Fibroblast of skin of right biceps (primary cell): ENCODE measurements at places on chromosomes 4 and X.
A peak's percentile ranks its signal among the peaks of the same experiment; 100 is the strongest.

DNA sequence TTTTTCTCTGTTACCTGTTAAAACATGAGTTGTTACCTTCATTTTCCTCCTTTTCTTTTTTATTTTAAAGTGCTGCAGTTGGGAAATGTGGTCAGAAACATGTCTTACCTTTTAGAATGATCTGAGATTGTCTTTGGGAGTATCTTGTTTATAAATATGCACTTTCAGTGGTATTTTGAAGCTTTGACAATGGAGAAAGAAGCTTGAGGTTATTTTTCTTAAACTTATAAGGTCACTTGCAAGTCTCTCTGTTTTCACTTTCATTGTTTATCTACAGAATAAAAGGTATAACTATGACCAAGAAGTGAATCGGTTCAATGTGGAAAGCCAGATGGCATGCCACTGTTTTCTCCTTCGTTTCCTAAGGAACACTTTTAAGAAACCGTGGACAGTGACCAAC lies 167.5 kb upstream of the SLC7A11 start:
- no peak for DNase-seq

GRCh38 chr4:169210504-169211118 lies 60.1 kb downstream of the SH3RF1 start:
- DNase-seq, result no peak

- peak; percentile 22 for DNase-seq
These were observed 8.6 kb upstream of the PDHA1 start for GRCh38 chrX:19334945-19335626.

- DNase-seq, result no peak
These were observed 136.5 kb upstream of the GALNTL6 start for GRCh38 chr4:171676555-171677215.

DNA sequence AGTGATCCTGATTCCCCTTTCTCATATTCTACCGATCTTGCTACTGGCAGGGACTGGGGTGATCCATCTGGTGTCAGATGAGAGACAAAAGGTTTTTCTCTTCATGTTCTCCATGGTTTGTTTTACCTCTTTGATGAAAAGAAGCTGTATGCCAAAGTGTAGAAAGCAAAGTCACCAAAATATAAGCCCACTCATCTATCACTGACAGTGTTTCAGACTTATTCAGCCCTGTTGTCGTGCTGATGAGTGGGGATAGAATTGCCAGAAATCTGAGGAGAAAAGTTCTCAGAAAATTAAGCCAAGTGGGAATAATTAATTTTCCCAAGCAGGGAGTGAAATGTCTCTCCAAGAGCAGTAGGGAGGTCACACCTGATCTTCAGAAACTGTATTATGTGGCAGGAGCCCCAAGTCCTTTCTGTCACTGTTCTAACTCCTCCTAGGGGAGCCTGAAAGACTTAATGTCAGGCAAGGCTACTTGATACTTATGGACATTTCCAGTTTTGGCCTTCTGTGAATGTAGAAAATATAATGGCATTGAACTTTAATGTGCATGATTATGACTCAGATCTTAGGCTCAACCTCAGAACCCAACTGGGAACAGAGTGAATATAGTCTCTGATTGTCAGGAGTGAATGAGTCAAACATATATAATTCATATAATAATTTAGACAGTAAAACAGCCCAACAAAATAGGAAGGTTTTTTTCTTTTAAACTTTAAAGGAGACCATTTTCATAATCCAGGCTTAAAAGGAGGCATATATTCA lies 298.1 kb downstream of the ANKRD50 start:
- DNase-seq, result peak; percentile 72

DNA sequence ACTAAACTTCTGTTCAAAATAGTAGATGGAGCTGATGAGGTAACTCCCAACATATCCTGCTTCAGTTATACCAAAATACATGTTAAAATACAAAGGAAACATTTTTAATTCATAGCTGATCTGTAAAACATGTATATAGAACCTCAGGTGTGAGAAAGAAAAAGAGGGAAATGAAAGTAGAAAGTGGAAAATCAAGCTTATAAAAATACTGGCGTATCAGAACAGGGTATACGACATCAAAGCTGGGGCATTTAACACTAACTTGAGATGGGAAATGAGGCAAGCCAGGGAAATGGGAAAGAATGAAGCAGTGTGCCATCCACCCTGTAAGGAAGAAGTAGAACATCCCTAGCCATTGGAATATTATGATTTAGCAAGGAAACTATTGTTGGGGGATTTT lies 767.5 kb downstream of the DMD start:
- DNase-seq, result no peak

- DNase-seq, result no peak
These were observed 25.3 kb downstream of the STARD8 start for GRCh38 chrX:68672581-68673318.

- DNase-seq, result no peak
These were observed 200.5 kb downstream of the FAM133A start for GRCh38 chrX:93874554-93874953.

DNA sequence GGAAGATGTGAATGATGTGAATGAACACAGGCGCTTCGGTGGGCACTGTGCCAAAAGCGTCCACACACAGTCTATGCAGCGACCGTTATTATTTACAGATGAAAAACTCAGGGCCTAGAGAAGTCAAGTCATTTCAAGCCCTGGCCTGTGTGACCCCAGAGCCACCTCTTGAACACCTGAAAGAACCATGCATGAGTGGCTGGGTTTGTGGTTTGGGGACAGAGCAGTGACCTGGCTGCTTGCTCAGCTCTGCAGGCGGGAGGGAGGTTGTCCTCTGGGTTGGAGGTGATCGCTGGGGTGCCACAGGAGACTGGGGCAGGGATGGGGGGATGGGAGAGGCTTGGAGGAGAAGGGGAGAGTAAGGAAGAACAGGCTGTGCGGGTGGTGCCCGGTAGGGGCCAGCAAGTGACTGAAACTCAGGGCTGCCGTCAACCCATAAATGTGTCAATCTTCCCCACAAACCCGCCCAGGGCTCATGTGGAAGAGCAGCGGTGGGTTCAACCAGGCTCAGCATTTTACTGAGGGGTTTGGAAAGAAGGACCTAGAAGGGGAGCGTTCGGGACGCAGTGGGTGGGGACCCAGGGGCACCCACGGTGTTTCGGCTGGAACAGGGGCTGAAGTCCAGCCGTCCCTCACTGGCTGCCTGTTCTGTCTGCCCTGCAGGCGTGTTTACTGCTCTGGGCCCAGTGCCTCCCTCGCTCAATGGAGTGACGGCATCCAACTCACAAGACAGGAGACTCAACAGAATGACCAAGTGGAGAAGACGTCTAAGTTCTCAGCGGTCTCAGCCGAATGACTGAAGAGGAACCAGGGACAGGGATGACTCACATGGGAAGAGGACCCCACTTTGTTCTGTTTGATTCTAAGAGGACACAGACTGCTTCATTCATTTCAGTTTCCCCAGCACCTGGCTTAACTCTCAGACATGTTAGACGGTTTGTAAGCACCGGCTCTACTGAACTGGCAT lies 167.8 kb downstream of the AFAP1 start:
- DNase-seq, result no peak

GRCh38 chrX:48854898-48855297 lies 19.5 kb upstream of the PCSK1N start:
- DNase-seq, result peak; percentile 1

- DNase-seq, result no peak
These were observed 27.0 kb downstream of the ENPP6 start for GRCh38 chr4:184190711-184191110.

DNA sequence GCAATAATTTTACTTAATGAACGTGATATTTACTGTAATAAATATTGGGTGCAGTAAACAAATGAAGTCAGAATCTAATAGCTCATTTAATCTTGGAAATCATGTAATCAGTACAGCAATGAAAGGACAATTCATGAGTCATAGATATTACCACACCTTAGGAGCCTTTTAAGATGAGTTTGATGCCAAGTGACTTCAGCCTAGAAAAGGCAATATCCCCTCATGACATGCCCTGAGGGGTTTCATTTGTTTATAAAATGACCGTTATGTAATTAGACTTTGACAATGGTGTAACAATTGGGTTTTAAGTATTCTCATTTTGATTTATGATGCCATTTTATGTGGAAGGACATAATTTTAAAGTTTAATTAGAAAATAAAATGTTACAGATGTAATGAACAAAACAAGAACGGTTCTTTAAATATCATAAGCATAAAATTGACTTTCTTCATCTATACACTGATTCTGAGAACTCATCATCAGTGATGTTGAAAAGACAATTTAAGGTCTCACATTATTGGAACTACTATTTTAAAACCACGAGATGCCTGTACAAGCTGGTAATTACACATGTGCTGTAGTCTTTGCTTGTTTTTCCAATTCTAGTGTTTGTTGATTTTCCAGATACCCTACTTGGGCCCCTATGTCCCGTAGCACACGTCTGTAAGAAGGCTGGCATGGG lies 5.0 kb downstream of the FGF2 start:
- DNase-seq, result no peak

DNA sequence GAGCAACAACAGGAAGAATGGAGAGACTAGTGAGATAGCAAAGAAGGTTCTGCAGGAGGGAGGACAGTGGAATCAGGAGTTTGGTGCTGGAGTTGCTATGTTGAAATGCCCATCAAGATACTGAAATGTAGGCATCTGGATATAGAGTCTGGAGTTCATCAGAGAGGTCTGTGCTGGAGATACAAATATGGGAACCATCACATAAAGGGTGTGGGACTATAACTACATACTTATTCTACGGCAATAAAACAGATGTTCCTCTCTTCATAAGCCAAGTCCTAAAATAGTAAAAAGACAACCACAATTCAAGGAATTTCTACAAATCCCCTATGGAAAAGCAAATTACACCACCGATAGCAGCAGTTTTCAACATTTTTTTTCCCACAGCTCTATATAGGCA lies 1.6 kb downstream of the MED14 start:
- DNase-seq, result peak; percentile 0

DNA sequence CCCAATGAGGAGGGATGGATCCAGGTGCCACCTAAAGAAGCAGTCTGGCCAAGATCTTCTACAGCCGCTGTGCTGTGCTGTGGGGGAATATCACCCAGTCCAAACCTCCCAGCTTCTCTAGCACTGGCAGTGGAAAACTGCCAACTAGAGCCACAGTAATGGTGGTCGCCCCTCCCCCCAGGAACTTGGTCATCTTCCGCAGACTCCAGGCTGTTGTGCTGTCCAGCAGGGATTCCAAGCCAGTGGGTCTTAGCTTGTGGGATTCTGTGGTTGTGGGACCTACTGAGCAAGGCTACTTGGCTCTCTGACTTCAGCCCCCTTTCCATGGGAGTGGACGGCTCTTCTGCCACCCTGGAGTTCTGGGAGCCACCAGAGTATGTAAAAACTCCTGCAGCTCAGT lies 18.2 kb downstream of the GPRASP1 start:
- no peak for DNase-seq

DNA sequence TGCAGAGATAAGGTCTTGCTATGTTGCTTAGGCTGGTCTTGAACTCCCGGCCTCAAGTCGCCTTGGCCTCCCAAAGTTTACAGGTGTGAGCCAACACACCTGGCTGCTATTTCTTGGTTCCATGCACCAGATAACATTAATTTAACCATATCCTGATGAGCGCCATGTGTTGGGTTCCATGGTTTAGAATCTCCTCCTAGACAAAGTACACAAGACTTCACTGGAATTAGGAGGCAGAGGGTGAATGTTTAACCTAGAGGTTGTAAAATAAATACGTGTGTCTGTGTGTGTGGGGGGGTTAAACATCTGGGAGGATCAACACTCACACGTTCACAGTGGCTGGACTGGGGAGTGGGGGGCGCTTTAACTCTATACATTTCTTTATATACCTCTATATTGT lies 32.4 kb upstream of the SORCS2 start:
- no peak for DNase-seq

GRCh38 chr4:98946359-98946758 lies 17.4 kb upstream of the EIF4E start:
- no peak for DNase-seq

DNA sequence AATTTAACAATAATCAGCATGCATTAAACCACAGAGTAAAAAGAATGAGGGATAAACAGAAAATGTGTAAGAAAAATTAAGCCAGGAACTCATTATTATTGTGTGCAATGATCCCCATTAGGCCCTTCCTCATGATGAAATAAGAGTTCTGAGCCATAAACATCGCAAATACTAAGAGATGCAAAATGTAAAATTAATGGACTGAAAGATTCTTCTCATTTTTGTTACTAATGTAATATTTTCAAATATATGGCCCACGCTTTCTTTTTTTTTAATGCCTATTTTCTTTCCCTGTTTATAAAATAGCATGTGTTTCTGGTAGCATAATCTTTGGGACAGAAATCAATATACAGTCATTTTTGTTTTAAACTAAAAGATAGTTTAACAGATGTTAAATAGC lies 281.0 kb downstream of the PDGFC start:
- DNase-seq, result no peak

- peak; percentile 75 for DNase-seq
These were observed 8.1 kb downstream of the MORF4L2 start for GRCh38 chrX:103678199-103678993.

DNA sequence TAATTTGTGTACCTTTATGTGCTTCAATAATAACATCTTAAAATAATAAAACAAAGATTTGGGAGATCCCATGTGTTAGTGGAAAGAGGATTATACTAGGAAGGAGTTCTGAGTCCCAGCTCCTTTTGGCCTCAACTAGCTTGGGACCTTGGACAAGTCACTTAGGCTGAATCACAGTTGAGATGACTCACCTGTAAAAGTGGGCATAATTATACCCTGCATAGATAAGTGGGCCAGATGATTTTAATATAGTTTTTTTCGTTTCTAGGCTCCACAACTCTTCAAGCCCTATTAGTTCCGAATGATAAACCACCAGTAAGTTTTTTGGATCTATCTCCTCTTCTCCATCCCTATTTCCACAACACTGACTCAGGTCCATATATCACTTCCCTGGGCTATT lies 131.8 kb downstream of the ENOX2 start:
- DNase-seq, result peak; percentile 23

DNA sequence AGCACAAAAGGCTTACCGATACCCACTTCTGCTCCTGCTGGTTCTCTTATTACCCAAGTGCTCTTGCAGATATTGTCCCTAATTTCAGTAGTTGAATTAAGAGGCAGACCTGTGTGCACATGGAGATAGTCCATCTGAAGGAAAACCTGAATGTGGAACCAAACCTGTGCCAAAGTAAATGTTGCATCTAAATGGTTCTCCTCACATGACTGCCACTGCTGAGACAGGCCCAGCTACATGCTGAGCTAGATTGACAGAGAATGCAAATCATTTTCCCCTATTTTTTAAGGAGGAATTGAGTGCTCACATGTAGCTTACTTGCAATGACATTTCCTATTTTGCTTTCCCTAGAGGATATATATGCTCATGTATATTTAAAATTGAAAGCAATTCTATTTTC lies 609.1 kb upstream of the TECRL start:
- DNase-seq, result no peak

DNA sequence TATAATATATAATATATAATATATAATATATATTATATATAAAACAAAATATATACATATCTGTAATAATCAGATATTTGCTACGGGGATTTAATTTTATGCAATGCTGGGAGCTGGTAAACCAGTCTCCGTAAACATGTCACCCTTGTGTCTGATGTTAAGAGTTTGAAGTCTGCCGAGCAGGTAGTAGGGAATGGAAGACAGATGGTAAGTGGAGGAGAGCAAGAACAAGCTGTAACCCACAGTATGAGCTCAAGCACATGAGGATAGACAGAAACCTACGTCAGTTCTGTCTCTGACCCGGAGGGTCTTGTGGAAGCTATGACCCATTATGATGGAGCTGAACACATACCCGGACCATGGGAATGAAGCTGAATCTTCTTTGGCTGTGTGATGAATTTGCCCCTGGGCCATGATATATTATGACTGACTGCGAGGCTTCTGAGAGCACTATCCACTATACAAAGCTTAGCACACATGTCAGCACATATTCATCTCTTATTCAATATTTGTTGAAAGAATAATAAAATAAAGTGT lies 46.2 kb downstream of the TIGD2 start:
- DNase-seq, result no peak

- peak; percentile 78 for DNase-seq
These were observed 793.6 kb upstream of the INTU start for GRCh38 chr4:126838941-126839679.
